ENCODE measurements at places on chromosomes 12 and 14.

DNA sequence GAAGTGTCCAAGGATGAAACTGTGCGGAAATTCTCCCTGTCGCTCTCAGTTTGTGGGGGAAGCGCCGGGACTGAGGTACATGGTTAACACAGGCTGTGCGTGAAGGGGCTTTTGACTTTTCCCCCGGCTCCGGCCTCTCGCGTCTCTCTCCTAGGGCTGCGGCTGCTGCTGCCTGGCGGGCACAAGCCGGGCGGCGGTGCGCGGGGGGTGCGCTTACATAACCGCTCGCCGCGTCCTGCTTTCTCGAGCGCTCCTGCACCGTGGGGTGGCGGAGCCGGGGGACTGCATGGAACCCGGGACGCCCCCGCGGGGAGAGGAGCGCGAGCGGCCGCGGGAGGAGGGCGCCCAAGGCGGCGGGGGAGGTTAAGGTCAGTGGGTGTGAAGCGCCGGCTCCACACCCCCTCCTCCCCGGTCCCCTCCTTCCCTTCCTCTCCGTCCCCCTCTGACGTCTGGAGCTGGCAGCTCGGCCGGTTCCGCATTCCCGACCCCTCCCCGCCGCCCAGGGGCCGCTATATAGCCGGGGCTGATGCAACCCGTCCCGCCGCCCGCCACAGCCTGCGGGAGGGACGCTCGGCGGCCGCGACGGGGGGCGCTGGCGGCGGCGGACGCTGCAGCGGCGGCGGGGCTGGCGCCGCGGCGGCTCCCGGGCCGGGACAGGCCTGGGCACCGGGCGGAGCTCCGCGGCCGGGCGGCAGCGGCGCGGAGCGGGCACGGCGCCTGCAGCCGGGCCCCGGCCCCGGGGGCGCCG lies at the start of gene JDP2:
TSS of gene JDP2 (plus strand) at position 541 of the 748 bp plus-strand sequence. CDS start 9,899 bp downstream, outside the sequence.
- no peak for DNase-seq

DNA sequence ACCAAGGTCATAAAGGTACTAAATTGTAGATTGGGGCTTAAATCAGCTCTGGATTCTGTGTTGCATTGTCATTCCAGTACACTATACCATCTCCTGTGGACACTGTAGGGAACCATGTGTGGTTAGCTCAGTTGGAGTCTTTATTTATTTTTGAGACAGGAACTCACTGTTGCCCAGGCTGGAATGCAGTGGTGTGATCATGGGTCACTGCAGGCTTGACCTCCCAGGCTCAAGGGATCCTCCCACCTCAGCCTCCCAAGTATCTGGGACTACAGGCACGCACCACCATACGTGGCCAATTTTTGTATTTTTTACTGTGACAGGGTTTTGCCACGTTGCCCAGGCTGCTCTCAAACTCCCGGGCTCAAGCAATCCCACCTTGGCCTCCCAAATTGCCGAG lies 6.7 kb downstream of the PAPOLA start:
- no peak for DNase-seq

DNA sequence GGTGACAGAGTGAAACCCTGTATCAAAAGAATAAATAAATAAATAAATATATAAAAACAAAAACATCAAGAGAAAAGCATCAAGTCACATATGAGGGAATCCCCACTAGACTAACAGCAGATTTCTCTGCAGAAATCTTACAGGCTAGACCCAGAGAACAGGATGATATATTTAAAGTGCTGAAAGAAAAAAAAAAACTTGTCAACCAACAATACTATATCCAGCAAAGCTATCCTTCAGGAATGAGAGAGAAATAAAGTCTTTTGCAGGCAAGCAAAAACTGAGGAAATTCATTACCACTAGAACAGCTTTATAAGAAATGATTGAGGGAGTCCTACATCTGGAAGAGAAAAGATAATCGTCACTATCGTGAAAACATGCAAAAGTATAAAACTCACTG lies 6.4 kb upstream of the SFSWAP start:
- no peak for DNase-seq

- no peak for DNase-seq
These were observed 1.7 kb downstream of the MGST1 start for GRCh38 chr12:16349131-16349460.

DNA sequence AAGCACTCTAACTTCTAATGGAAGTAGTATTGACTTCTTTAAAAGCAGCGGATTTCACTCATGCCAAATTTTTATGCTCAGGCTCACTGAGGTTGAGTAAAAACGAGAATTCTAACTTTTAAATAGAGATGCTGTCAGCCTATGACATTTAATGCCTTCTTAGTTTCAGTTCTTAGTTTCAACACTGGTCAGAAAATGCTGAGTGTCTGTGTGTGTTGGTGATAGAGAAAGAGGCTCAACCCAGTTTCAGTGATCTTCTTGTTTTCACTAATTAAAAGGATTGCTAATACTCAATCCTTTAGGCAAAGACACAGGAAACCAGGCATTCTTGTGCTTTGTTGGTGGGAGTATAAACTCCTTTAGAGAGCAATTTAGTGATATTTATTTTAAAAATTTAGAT lies 31.0 kb downstream of the PEBP1 start:
- DNase-seq: no peak

GRCh38 chr14:65259000-65259399 lies 153.5 kb upstream of the FUT8 start:
- no peak for DNase-seq

- no peak for DNase-seq
These were observed 11.1 kb upstream of the EPS8 start for GRCh38 chr12:15800278-15800677.

- DNase-seq: no peak
These were observed 993.9 kb downstream of the GALC start for GRCh38 chr14:86999036-86999435.
